Lung (tissue), 17 donors: ENCODE measurements at places on chromosomes 3 and 15. TPM values are rescaled to one million over a fixed set of nuclear protein-coding genes. Genes with fewer than 3 reads are reported as not detected.

The PDCD10 gene
- 113 TPM for total RNA-seq

DNA sequence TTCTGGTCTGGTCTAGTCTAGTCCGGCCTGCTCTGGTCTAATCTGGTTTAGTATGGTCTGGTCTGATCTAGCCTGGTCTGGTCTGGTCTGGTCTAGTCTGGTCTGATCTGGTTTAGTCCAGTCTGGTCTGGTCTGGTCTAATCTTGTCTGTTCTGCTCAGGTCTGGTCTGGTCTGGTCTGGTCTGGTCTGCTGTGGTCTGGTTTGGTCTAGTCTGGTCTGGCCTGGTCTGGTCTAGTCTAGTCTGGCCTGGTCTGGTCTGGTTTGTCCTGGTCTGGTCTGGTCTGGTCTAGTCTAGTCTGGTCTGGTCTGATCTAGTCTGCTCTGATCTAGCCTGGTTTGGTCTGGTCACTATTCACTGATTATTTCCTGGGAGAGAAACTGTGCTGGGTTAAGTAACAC lies 84.1 kb upstream of the PRR23E start:
- H3K27ac ChIP-seq = no peak overlapping the region
- H3K27me3 ChIP-seq = no peaks in the 10 kb centered on the region
- no peak for DNase-seq
- no peaks in the 10 kb centered on the region for H3K4me1 ChIP-seq

GRCh38 chr3:124779751-124780191 lies 49.5 kb downstream of the UMPS start:
- H3K36me3 ChIP-seq = no peaks in the 10 kb centered on the region
- no peak overlapping the region for H3K4me3 ChIP-seq
- H3K27ac ChIP-seq = peak overlapping the region; percentile 72

DNA sequence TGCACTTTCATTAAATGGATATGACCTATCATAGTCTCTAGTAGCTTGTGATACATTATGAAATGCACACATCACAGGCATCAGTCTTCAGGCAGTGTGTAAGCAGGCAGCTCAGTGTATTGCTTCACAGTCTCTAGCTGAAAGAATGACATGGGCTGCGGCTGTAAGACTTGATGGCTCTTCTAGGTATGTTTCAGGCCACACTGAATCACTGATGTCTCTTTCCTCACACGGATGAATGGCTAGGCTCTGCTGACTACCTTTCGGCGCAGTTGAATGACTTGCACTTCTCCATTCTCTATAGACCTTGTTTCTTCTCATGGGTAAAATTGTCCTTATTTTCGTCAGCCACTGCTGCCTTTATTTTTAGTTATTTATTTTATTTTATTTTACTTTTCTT lies 15.4 kb downstream of the APH1B start:
- no peaks in the 10 kb centered on the region for H3K36me3 ChIP-seq
- DNase-seq = no peak
- H3K27ac ChIP-seq = no peak overlapping the region
- no peaks in the 10 kb centered on the region for H3K4me1 ChIP-seq
- no peak overlapping the region for H3K4me3 ChIP-seq

- H3K27me3 ChIP-seq = no peaks in the 10 kb centered on the region
- H3K4me3 ChIP-seq = no peak overlapping the region
- peaks cover 23% of the 10 kb centered on the region for H3K4me1 ChIP-seq
- H3K27ac ChIP-seq = peak overlapping the region; percentile 62
Observed at GRCh38 chr3:29334706-29335105, 53.8 kb downstream of the RBMS3 start.

- DNase-seq = no peak
- no peak overlapping the region for H3K27ac ChIP-seq
- no peaks in the 10 kb centered on the region for H3K27me3 ChIP-seq
- H3K36me3 ChIP-seq = no peaks in the 10 kb centered on the region
- H3K4me1 ChIP-seq = peaks cover 14% of the 10 kb centered on the region
- H3K4me3 ChIP-seq = no peak overlapping the region
Observed at GRCh38 chr3:9213019-9213634, 36.3 kb downstream of the SRGAP3 start.

DNA sequence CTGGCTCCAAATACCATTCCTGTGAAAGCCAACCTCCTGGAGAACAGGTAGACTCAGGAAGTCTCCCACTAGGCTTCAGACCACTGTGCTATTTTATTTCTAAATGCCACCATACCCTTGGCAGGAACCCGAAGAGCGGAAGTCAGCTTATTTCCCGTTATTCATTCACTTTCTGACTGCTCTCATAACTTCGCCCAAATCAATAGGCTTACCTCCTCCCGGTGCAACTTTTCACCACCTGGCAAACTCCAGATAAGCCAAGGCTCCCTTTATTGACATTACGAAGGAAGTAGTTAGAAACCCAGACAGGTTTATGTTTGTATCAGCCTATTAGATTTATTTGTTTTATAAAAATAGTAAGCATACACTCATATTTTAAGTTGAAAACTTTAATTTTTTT lies 3.3 kb upstream of the CCDC54 start:
- no peak overlapping the region for H3K27ac ChIP-seq
- no peaks in the 10 kb centered on the region for H3K27me3 ChIP-seq
- H3K4me1 ChIP-seq = no peaks in the 10 kb centered on the region
- H3K4me3 ChIP-seq = no peak overlapping the region
- no peaks in the 10 kb centered on the region for H3K36me3 ChIP-seq
- no peak for DNase-seq

The KNG1 gene
- 0.23 TPM for total RNA-seq

DNA sequence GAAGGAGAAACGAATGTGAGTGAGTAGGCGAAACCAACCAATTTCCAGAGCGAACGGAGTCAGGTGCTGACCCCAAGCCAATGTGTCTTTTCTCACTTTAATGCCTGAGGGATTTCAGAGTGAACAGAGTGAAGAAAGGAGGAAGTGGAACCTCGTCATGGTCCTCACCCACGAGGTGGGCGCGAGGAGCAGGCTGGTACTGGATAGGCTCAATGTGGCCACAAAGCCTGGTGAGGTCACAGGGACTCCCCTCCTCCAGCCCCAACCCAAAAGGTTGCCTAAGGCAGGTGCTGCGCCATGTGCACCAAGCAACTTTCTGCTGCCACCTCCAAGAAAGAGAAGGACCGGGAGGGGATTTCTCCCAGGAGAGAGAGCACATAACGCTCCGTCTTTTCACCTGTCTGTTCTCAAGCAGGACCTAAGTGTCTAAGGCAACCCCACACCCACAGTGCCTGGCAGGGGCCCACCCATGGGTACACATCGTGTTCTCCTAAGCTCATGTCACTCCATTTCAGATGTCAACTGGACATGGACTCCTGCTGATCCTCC lies 3.8 kb downstream of the NRROS start:
- no peak overlapping the region for H3K4me3 ChIP-seq
- peak overlapping the region; percentile 61 for H3K27ac ChIP-seq
- no peaks in the 10 kb centered on the region for H3K4me1 ChIP-seq
- DNase-seq = no peak

DNA sequence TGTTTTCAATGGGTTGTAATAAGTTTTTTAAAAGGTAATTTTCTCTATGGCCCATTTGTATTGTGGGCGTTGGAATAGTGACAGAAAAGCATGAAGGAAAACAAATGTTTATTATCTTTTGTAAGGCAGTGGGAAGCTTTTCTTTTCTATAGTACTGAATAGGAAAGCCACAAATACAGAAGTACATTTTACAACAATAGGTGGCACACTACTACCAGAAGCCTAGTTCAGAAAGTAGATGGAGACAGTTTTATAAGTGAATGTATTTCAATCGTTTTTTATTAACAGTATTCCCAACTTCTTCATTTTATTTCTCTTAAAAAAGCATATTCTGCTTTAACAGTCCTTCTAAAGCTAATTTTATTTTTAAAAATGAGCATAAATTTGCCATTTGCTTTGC lies 296.7 kb downstream of the PTPRG start:
- H3K4me3 ChIP-seq = no peak overlapping the region
- DNase-seq = peak; percentile 70
- no peaks in the 10 kb centered on the region for H3K36me3 ChIP-seq

The TRH gene
- not detected for total RNA-seq

DNA sequence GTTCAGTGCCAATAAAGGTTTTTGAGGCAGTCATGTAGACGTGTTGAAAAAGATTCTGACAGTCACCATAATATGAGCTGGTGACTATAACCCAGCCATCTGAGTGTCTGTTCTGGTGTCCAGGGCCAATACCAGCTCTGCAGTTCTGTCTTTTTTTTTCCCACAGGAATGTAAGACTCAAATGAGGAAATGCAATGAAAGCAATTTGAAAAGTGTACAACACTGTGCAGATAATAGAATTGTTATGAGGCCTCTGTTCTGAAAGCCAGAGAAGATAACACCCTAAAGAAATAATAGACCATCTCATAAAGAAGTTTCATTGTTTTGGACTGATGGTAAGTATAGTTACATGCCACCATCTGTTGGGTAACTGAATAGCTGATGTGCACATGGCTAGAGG lies 57.1 kb downstream of the CLDN1 start:
- no peak for DNase-seq
- H3K36me3 ChIP-seq = no peaks in the 10 kb centered on the region
- no peaks in the 10 kb centered on the region for H3K27me3 ChIP-seq
- no peak overlapping the region for H3K4me3 ChIP-seq
- no peaks in the 10 kb centered on the region for H3K4me1 ChIP-seq
- H3K27ac ChIP-seq = no peak overlapping the region

DNA sequence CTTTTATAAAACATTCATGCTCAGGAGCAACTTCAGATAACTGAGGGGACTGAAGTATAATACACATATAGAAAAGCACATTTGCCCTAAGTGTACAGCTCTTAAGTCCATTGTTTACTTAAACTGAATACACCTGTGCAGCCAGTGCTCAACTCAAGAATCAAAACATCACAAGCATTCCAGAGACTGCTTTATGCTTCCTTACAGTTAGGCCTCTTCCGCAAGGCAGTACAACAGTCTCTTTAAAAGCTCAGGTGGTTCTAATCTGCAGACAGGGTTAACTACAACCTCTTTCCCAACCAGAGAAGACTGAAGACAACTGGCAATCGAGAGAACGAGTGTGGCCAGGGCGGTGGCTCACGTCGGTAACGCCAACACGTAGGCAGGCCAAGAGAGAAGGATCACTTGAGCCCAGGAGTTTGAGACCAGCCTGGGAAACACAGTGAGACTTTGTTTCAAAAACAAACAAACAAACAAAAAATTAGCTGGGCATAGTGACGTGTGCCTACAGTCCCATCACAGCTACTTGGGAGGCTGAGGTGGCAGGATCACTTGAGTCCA lies 16.9 kb downstream of the MCCC1 start:
- DNase-seq = peak; percentile 74
- H3K4me1 ChIP-seq = no peaks in the 10 kb centered on the region
- H3K36me3 ChIP-seq = peaks cover 23% of the 10 kb centered on the region
- peak overlapping the region; percentile 37 for H3K27ac ChIP-seq
- H3K27me3 ChIP-seq = no peaks in the 10 kb centered on the region

DNA sequence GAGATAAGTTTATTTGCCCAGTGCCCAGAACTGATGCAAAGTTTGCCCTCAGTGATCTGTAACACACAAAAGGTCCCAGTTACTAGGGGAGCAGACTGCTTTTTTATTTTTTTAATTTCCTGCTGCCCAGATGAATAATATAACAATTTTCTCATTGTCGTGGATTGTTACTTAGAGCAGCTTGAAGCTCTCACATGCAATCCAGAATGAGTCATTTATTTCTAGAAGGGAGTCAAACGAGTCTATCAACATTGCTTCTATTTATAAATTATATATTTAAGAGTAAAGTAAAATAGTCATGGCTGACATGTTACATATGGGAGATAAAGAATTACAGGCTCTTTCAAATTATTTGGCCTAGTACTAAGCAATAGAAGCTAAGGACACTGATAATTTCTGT lies 41.3 kb downstream of the MEIS2 start:
- H3K4me3 ChIP-seq = no peak overlapping the region
- H3K4me1 ChIP-seq = peaks cover 12% of the 10 kb centered on the region
- no peak overlapping the region for H3K27ac ChIP-seq
- peaks cover 8% of the 10 kb centered on the region for H3K36me3 ChIP-seq
- H3K27me3 ChIP-seq = no peaks in the 10 kb centered on the region

- no peaks in the 10 kb centered on the region for H3K36me3 ChIP-seq
- H3K4me3 ChIP-seq = no peak overlapping the region
- H3K4me1 ChIP-seq = no peaks in the 10 kb centered on the region
- no peak overlapping the region for H3K27ac ChIP-seq
- DNase-seq = no peak
- no peaks in the 10 kb centered on the region for H3K27me3 ChIP-seq
Observed at GRCh38 chr3:118128886-118129285, 905.8 kb downstream of the IGSF11 start.

DNA sequence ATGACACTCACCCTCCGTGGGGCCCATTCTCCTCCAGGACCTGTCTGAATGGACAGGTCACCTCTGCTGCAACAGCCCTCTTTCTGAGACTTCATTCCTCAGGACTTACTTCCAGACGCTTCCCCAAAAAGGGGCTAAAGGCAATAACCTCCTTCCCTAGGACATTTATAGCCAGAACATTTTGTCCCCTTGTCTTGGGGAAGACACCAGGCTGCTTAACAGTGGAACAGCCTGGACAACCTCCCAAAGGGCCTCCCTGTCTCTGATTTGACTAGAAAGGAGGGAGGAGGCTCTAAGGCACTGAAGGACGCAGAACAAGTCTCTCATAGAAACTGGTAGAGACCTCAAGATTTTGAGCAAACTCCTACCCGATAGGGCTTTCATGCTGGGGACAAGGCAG lies 32.7 kb downstream of the ADCY5 start:
- DNase-seq = no peak
- peaks cover 7% of the 10 kb centered on the region for H3K4me1 ChIP-seq
- H3K27me3 ChIP-seq = no peaks in the 10 kb centered on the region

The ECE2 gene
- total RNA-seq = 0.15 TPM

DNA sequence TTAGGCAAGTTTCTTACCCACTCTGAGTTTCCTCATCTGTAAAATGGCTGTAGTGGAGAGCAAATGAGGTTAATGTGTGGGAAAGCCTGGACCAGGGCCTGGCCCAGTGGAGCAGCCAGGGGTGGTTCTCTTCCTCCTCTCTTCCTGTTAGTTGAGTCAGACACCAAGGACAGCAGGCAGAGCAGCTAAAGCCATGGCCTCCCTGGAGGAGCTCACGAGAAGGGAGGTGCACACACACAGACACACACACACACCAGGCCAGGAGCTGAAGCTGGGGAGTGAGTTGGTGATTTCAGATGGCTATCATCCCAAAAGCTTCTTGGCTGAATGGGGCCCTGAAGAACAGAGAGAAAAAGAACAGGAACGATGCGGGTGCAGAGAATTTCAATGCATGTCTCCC lies 33.2 kb upstream of the TSPAN3 start:
- no peak overlapping the region for H3K4me3 ChIP-seq
- H3K27me3 ChIP-seq = no peaks in the 10 kb centered on the region
- no peaks in the 10 kb centered on the region for H3K36me3 ChIP-seq

The LRTM1 gene
- not detected for total RNA-seq

DNA sequence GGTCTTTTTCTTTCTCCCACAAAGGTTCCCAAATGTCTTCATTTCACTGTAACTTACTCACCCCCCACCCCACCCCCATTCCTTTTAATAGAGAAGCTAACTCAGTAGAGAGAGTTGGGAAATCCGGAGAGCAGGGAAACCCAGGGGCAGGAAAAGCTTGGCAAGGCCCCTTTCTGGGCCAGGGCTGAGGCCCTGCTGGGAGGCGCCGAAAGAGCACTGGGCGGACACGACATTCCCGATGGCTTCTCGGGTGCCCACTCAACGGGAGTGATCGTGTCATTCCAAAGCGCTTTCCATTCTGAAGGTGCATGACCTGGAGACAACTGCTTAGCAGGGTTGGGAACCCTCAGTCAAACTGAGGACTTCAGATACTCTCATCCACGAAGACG lies 1.6 kb upstream of the DALRD3 start:
- H3K4me3 ChIP-seq = no peak overlapping the region
- peaks cover 37% of the 10 kb centered on the region for H3K36me3 ChIP-seq
- peak overlapping the region; percentile 93 for H3K27ac ChIP-seq
- H3K4me1 ChIP-seq = peaks cover 19% of the 10 kb centered on the region
